ENCODE measurements at places on chromosomes 13 and 19.

GRCh38 chr13:111043575-111043982, 71.5 kb upstream of the ARHGEF7 start:
- no peak for DNase-seq

GRCh38 chr19:5131031-5131505, 162.2 kb downstream of the KDM4B start:
- DNase-seq, result no peak

- DNase-seq, result no peak
Measured at GRCh38 chr19:41403181-41403970, 5.8 kb downstream of the BCKDHA start.

DNA sequence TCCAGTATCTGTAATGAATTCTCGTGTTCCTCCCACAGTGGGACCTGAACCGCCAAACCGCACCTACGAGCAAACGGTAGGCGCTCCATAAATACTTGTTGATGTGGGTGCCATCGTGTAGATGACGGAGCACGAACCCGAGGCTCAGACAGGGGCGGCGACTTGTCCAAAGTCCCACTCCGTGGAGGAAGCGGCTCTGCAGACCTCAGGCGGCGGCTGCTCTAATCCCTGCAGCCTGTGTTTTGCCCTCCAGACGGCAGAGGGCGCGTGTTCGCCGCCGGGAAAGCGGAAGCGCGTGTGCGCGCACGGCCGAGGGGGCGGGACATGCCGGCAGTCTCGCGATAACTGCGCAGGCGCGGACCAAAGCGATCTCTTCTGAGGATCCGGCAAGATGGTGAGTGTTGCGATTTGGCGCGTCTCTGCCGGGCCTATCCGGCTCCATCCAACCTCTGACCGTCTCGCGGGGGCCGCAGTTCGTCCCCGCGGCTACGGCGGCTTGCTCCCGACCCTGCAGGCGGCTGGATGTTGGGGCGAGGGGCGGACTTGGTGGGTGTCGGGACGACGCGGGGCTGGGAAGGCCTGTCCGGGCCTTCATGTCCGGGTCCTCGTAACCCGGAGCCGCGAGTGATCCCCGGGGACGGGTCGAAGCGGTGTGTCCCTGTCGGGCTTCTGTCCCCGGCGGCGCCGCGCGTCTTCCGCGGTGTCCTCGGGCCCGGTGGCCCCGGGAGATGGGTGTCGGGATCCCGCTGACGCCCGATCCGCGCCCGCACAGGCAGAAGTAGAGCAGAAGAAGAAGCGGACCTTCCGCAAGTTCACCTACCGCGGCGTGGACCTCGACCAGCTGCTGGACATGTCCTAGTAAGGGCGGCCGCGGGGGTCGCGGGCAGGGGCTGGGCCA, at the start of gene RPS15:
Gene RPS15, plus strand, starts transcription at position 362 of the 898 bp plus-strand sequence. Its CDS starts 30 bp downstream, at position 392.
- peak; percentile 61 for DNase-seq

DNA sequence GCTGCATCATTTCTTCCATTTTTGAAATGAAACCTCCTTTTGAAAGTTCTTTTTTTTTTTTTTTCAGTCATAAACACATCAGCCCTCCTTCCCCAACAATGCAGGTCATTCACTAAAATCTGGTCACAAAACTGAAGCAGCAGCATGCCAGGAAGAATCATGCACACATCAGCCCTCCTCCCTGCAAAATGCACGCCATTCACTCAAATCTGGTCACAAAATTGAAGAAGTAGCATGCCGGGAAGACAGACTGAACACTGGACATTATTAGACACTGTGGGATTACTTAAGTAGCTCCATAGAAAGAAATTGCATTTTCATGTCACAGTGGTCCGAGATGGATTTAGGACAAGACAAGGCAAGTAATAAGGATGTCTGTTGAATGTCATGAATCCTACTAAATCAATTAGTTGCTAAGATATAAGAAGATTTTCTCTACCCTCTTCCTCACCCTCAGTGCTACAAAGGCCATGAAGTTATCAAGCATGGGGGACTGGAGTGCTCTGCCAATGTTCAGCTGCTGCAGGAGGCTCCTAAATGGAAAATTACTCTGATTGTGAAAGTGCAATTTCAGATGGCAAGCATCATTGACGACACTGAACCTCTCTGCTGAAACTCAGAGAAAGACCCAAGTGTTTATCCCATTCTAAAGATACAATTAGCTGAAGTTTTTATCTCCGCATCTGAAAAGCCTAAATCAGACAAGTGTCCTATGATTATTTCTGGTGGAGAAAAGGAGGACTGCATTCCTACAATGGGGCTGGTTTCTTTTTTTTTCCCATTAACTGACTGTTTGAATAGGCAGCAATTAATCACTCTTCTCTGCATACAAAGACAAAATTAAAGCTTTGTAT, 913.2 kb downstream of the DIAPH3 start:
- DNase-seq, result no peak

DNA sequence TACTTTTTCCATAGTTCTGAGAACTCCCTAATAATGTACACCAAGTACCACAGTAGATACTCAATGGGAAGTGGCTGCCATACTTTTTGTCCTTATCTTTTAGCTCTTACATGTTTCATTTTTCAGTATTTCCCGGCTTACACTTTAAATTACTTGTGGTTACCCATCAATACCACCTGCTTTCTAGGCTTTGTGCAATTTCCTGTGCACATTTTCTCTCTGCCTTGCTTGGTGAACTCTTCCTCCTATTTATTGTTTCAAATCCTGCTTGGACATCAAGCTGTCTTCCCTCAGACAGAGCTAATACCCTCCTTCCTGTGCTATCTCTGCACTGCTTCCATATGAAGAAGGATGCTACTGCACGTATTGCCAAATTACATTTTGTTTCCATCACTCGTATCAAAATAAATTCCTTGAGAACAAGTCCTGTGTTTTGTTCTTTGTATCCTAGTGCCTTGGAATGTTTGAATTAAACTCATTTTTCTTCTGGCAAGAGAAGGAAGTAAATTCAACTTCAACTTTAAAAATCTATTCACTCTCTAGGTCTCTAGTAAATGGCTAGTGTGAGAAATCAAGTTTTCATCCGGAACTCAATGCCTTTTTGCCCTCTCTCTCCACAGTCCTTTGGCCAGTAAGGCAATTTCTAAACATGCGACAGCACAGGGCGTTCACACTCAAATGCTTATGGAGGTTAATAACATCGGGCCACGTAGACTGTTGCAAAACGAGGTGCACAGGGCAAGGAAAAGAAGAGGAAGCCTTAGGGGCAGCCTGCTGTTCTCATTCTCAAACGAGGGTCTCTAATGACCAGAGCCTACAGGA, 5.6 kb downstream of the ZAR1L start:
- DNase-seq, result no peak

GRCh38 chr19:17522988-17523872, 11.8 kb downstream of the PGLS start:
- no peak for DNase-seq

- no peak for DNase-seq
Measured at GRCh38 chr13:28412981-28413380, 81.9 kb downstream of the FLT1 start.
